ENCODE measurements at places on chromosomes 11 and 22. TPM values are rescaled to one million over a fixed set of nuclear protein-coding genes. Genes with fewer than 3 reads are reported as not detected.

The DSCAML1 gene
- total RNA-seq = not detected

The PACSIN3 gene
- 14.5 TPM for total RNA-seq

The CYP2D6 gene
- total RNA-seq = 4.1 TPM

The SCGB1C1 gene
- total RNA-seq = not detected

The RAG2 gene
- not detected for total RNA-seq

The HEPHL1 gene
- total RNA-seq = not detected

The FXYD2 gene
- total RNA-seq = 3.4 TPM
